NCI-H1436 (cell line): ENCODE measurements at places on chromosomes 1 and 21.

GRCh38 chr21:15051644-15052458 is 12.9 kb downstream of the NRIP1 start:
- no peak for DNase-seq

DNA sequence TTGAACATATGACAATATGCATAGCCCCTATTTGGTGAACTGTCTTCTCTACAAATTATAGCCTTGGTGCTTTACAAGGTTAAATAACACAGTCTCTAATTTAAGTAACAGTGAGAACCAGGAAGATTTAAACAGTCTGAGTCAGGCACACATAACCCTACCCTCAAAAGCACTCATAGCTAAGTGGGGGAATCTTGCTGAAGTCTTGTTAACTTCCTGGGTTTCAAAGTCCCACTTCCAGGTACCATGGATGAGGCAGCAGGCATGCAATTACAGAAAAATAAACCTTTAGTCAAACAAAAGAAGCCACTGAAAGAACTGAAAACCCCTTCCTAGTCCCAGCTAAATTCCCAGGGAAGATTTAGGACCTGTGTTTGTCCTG is 147.6 kb downstream of the PBX1 start:
- DNase-seq, result no peak

DNA sequence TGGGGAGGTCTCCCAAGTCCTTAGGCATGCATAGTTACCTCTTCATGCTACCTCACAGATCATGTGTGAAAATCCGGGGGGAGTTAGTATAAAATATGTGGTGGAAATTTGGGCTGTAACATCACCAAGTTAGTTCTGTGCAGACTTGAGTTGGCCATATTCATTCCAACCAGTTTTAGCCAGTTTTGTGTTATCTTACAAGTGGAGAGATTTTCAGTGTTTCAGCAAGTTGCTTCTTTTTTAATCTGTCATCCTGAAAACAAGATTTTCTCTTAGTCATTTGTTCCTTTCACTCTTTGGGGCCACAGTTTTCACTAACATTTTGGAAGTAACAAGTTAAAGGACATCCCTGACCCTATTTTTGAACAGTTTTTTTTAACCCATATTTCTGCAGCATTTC is 11.3 kb downstream of the SLC25A24 start:
- no peak for DNase-seq

- DNase-seq, result no peak
Observed at GRCh38 chr1:199038156-199038555, 399.3 kb downstream of the PTPRC start.

GRCh38 chr1:230204842-230205241 is 137.8 kb downstream of the GALNT2 start:
- no peak for DNase-seq
